ENCODE measurements at places on chromosomes 4 and X.

DNA sequence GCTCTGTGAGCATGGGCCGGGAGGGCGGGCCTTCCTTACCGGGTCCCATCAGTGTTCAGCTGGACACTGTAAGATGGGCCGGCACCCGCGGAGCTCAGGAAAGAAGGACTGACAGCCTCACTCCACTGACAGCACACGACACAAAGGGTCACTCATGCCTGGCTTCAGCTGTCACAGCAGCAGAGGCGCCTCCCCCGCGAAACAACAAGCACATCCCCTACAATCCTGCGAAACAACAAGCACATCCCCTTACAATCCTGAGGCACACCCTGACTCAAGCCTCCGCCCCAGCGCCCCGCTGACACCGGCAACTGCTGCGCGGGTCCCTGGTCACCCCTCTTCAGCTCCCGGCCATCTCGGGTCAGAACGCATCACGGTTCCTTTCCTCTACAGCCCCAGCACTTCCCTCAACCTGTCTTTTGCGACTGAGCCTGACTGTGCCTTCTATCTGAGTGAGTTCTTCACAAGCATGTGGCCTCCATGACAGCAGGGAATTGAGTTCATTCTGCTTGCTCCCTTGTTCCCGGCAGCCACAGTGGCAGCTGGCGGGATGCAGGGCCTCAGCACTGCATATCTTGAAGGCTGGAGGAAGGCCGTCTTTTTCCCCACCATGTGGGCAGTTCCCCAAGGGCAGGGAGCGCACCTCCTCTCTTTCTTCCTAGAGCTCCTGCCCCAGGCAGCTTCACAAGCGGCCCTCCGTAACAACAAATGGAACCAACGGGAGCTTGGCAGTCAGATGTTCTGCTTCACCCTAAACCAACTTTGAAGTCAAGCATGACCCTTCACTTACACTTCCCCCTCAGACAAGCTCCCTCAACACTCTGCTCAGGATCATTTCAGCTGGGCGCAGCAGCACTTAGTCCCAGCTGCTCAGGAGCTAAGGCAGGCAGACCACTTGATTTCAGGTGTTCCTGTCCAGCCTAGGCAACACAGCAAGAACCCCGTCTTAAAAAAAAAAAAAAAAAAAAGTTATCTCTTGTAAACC is 39.6 kb downstream of the SCD5 start:
- DNase-seq: no peak

DNA sequence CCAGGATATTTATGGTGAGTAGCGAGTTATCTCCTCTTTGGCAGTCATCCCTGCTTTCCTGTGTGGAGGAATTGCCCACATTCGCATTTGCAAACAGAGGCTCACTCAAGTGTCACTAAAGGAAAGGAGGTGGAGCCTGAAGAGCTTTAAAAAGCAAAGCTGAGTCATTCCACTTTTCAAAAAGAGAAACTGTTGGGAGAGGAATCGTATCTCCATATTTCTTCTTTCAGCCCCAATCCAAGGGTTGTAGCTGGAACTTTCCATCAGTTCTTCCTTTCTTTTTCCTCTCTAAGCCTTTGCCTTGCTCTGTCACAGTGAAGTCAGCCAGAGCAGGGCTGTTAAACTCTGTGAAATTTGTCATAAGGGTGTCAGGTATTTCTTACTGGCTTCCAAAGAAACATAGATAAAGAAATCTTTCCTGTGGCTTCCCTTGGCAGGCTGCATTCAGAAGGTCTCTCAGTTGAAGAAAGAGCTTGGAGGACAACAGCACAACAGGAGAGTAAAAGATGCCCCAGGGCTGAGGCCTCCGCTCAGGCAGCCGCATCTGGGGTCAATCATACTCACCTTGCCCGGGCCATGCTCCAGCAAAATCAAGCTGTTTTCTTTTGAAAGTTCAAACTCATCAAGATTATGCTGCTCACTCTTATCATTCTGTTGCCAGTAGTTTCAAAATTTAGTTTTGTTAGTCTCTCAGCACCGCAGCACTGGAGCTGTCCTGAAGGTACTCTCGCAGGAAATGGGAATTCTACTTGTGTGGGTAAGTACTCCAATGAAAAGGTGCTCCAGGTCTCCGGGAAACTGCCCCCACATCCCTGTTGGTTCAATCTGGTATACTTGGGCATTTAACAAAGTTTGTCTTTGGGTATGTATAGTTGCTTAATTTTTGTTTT is at the start of gene EGF:
EGF (plus strand) TSS at position 178 of the 890 bp plus-strand sequence; CDS start at position 631, 453 bp downstream.
- DNase-seq: no peak

DNA sequence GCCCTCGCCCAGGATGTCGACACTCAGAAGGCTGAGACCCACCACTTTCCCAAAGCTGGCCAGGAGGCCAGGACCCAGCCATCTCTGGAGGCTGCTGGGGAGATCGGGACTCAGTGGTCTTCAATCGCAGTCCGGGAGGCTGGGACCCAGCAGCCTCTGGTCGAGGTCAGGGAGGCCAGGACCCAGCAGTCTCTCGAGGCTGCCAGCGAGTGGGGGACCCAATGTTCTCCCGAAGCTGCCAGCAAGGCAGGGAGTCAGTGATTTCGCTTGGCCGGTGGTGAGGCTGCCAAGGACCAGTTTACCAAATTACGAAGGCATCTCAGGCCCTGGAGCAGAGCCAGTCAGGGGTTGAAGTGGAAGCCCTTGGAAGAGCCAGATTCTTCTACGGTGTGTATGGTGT is 181.6 kb downstream of the NAF1 start:
- no peak for DNase-seq

- no peak for DNase-seq
These were observed 27.2 kb upstream of the GPR34 start for GRCh38 chrX:41661366-41662095.

DNA sequence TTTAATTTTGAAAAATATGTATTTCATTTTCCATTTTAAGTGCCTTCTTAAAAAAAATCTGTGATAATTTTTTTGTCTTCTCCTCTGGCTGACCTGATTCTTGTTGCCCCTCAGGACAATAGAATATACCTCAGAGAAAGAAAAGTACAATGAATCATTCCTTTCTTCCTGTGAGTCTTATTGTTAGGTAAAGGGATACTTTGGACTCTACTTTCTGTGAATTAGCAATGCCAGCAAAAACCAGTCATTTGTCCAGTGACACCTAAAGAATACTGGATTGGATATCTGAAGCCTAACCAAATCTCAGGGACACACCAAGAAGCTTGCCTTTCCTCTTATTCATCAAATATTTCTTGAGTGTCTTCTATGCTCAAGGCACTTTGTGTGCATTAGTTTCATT is 102.1 kb downstream of the AREG start:
- no peak for DNase-seq

DNA sequence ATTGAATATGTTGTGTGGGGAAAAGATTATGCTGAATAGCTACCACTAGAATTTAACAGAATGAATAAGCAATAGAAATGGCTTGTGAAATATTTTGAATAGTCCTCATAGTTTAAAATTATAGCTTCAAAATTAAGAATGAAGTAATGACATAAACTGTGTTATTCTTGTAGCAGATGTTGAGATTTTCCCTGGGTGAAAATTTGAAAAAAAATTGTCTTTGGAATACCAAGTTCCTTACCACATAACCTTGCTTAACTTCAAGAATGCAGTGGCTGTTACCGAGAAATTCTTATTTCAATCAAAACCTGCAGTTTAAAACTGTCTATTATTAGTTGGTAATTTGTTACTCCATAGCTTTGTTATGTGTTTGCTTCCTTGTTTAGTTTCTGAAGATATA is 1268.6 kb downstream of the RAPGEF2 start:
- DNase-seq: no peak

GRCh38 chr4:7206911-7207567 is 14.7 kb downstream of the SORCS2 start:
- no peak for DNase-seq

DNA sequence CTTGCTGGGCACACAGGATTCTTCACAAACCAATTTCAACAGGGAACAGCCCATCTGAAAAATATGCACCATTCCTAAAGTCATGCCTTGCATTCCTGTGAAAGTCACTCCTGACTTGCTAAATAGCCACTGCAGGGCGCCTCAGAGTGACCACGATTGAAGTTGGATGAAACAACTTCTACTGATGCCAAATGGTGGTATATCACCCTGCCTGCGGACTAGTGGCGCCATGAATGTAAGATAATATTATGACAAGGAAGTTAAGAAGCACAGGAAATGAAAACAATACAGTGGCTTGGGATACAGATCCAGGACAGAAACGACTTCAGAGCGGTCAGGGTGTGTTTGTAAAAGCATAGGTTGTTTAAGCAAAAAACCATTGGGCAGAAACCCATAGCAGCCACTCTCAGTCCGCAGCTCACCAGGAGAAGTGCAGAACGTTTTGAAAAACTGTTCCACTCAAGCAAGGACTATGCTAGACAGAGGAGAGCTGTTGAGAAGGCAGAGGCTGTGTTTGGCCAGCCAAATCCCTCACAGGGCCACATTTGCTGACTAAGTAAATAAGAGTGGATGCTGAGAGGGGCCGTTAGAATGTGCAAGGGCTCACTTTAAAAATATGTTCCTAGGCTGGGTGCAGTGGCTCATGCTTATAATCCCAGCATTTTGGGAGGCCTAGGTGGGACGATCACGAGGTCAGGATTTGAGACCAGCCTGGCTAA is 250.4 kb downstream of the PTTG2 start:
- DNase-seq: no peak

DNA sequence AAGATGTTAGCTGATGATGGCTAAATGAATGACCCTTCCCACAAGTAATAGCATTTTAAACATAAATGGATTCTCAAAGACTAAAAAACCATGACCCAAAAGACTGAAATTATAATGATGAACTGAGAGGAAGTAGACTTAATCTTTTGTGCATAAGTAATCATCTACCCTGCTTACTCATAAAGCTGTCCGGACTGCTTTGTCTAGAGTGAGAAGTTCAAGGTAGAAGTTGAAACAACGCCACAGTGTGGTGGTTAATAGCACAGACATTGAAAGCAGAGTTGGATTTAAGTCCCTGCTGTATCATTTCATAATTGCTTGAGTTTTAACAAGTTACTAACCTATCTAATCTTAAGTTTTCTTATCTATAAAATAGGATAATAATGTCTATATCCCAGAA is 346.6 kb downstream of the CENPC start:
- peak; percentile 58 for DNase-seq

- DNase-seq: no peak
These were observed 16.3 kb downstream of the CPZ start for GRCh38 chr4:8608714-8609391.

DNA sequence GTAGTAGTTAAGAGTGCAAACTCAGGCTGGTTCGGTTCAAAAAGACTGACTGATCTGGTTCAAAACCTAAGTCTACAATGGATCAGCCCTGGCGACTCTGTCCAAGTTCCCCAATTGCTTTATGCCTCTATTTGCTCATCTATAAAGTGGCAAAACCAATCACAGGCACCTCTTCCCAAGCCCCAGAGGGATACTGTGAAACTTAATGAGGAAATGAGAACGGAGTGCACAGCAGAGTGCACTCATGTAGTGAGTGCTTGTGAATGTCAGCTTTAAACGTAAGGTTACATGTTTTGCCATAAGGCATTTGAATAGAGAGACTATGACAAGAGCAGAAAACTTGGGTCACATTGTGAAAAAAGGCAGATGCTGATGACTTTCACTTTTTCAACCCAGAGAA is 199.7 kb upstream of the KLF3 start:
- no peak for DNase-seq

DNA sequence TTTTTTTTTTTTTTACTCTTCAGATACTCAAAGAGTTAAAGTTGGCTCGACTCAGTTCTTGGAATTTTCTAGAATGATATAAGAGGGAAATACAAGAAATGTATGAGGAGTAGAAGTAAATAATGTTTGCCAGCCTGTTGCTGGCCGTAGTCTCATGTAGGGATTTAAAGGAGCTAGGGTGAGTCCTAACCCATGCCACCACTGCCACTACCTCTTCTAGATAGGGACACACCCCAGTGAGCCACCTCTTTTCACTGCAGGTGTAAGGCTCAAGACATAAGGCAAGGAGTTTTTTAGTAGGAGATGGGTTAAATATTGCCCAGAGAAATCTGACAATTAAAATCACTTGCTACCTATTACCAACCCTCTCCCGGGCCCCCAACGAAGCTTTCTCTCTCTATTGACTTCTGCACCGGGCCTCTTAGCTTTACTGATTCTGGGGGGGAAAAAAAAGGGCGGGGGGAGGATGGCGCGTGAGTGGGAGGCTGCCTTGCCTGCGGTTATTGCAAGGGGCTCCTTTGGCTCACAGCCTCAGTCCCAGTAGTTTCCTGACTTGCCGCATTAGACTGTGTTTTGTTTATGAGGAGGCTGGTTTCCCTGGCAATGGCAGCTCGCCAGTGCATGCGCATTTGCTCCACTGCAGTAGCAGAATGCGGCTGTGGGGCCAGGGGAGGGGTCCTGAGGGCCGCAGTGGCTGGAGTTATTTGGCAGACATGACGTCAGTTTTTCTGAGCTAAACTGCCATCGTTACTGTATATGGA is 3.0 kb downstream of the LINC00632 start:
- DNase-seq: no peak

GRCh38 chrX:10237241-10237640 is 80.5 kb downstream of the CLCN4 start:
- DNase-seq: no peak

- DNase-seq: no peak
These were observed 29.2 kb downstream of the METAP1 start for GRCh38 chr4:99024481-99025275.

DNA sequence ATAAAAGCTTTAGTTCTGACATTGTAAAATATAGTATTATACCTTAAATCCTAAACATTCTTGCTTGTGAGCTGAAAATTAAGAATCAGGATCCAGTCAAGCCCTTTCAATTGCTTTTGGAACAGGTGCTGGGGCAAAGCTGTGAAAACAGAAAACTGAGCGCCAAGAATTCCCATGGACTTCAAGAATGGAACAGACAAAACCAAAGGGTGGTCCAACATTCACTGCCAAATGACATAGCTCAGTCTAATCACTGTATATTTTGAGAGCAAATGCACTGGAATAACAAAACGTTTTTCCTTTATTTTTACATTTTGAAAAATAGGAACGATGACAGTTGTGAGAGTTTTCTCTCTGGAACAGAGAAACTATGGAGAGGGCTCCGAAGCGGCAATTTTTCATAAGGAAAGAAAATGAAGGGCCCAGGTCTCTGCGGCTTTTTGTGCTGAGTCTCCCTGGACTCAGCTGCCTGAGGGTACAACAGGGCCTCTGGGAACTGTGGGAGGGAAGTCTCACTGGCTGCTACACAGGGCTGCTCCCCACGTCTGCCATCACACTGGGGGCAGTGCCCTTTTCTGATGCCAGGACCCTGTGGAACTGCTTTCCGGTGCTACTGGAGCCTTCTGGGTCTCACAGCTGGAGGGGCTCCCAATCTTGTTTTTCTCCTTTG is 56.0 kb upstream of the BMPR1B start:
- no peak for DNase-seq

DNA sequence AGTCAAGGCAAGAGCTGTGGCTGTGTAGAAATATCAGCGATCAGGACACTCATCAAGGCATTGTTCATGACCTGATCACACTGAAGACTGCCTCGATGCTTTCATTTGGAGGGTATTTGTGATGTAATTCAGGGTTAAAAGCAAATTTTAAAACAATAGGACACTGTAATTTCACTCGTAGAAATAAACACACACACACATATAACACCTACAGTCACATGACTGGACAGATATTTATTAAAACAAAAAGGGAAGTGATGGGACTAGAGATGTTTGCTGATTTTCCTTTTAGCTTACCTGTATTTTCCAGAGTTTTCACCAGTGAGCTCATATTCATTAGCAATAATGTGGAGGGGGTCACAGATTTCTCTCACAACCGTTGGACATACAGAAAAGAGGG is 51.1 kb upstream of the KDR start:
- DNase-seq: no peak

Data from LNCaP clone FGC (cell line).